Iris pigment epithelial cell (primary cell): ENCODE measurements at places on chromosomes 7 and 10.
A peak's percentile ranks its signal among the peaks of the same experiment; 100 is the strongest.

DNA sequence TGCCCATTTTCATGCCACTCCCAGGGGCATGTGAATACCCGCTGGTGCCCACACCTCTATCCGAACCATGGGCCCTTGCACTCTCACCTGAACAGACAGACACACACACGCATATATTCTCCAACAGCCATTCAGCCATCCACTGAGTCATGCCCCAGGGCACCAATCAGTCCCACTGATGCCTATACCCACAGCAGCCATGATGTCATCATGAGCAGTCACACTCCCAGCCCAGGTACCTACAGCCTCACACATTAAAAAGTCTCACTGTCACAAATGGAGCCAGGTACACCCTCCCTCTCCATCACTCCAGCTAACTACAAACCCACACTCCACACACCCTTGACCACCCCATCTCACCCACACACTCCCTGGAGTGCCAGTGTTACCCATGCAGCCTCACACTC is 12.2 kb downstream of the VSIR start:
- no peak for DNase-seq

GRCh38 chr7:47813620-47814260 is 134.5 kb downstream of the PKD1L1 start:
- DNase-seq, result no peak

- no peak for DNase-seq
Observed at GRCh38 chr10:94602729-94603515, 57.3 kb downstream of the HELLS start.

DNA sequence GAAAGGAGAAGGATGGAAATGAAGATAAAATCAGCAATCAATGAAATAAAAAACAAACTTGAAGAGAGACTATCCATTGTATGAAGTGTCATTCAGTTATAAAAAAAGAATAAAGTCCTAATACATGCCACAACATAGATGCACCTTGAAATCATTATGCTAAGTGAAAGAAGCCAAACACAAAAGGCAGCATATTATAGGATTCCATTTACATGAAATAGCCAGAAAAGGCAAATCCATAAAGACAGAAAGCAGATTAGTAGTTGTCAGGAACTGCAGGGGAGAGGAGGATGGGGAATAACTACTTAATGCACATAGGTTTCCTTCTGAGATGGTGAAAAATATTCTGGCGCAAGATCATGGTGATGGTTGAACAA is 6.6 kb upstream of the PON1 start:
- no peak for DNase-seq

DNA sequence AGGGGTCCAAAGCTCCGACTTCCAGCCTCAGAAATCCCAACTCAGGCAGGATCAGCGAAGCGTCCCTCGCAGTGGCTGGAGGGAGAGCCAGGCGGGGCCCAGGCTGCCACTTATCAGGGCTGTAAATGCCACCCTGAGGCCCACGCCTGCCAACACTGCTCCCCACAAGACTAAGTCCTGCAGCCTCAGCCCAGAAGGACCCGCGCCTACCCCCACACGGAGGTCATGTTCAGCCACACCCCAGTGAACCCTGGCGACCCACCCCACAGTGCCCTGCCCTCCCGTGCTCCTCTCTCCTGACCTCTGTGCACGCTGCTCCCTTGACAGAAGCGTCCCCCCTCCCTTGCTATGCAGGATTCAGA is 3.2 kb downstream of the PSMG3 start:
- DNase-seq, result no peak

DNA sequence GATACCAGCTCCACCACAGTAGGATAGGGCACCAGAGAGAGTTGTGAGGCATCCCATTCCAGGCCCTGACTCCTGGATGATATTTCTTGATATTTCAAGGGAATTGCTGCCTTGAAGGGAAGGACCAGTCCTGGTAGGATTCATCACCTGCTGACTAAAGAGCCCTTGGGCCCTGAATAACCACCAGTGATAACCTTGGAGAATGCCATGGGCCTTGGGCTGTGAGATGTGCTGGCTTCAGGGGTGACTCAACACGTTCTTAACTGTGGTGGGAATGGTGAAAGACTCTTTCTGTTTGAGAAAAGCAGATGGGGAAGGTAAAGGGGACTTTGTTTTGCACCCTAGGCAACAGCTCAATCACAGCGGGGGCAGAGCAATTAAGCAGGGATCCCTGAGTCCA is 21.4 kb upstream of the ASZ1 start:
- no peak for DNase-seq

GRCh38 chr10:117240621-117241529 is at the start of gene SLC18A2:
TSS of gene SLC18A2 (plus strand) at chr10:117241114. CDS start at chr10:117241694, 580 bp downstream.
- no peak for DNase-seq

GRCh38 chr10:361203-362081 is 226.2 kb downstream of the ZMYND11 start:
- DNase-seq, result no peak

GRCh38 chr7:13871008-13871407 is 118.5 kb downstream of the ETV1 start:
- no peak for DNase-seq

GRCh38 chr7:140829720-140830119 is 95.0 kb downstream of the BRAF start:
- no peak for DNase-seq

- DNase-seq, result no peak
Observed at GRCh38 chr10:62626079-62626478, 178.4 kb upstream of the ADO start.

DNA sequence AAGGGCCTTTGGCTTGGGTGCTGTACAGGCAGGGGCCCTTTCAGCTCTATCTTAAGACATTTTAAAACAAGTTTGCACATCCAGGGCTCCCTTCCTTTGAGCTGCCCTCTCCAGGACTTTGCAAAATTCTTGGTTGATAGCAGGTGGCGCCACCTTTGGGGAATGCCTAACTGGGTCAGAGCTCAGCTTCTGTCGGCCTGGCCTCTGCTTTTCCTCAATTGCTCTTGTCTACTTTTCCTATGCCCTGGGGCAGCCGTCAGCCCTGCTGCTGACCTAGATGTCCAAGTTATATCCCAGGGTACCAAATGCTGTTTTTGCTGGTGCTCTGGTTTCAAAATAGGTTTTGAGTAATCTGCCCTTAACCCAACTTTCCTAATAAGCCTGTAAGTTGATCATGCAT is 65.8 kb downstream of the APBB1IP start:
- no peak for DNase-seq

GRCh38 chr10:63200431-63200830 is 67.3 kb downstream of the NRBF2 start:
- no peak for DNase-seq

DNA sequence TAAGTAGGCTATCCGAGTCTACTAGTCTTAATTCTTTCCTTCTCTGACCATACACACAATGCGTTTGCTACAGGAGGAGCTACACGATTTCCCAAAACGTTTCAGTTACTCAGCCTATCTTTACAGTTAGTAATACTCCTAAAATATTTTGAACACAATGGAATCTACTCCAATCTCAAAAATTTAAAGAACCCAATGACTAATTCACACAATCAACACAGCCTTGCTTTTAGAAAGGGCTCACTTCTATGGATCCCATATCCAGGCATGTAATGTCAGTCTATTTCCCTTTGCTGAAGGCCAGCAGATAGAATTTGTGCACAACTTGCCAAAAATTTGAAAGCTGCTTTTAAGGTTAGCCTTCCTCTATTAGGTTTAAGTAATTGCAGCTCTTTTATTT is 107.2 kb downstream of the VPS41 start:
- DNase-seq, result peak; percentile 5

GRCh38 chr7:123757095-123757494 is 8.3 kb upstream of the WASL start:
- DNase-seq, result no peak

DNA sequence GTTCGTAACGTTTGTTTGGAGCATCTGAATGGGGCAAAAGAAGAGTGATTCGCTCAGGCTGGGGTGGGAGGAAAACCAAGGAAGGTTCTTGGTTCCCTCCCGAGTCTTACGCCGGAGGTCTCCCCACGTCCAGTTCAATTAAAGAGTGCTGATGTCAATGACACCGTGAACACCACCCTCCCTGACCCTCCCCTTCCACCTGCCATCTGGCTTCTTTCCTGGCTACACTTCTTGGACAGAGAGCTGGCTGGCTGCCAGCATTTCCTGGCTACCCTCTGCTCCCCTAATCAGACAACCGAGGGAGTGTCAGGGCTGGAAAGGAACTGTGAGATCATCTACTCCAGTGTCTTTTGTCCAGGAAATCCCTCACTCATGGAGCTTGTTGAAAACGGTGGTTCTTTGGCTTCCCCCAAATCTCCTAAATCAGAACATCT is 24.1 kb upstream of the FFAR4 start:
- no peak for DNase-seq
